Right atrium auricular region (tissue), 2 donors: ENCODE measurements at places on chromosomes 12 and 14. TPM values are rescaled to one million over a fixed set of nuclear protein-coding genes. Genes with fewer than 3 reads are reported as not detected.

The ALDH1L2 gene
- 2.5 TPM for total RNA-seq

- DNase-seq: no peak
These were observed 8.0 kb downstream of the CSRNP2 start for GRCh38 chr12:51075390-51075789.

The TAS2R46 gene
- total RNA-seq: 0.67 TPM

The OR8S1 gene
- not detected for total RNA-seq

The PAPLN gene
- total RNA-seq: 6.7 TPM

DNA sequence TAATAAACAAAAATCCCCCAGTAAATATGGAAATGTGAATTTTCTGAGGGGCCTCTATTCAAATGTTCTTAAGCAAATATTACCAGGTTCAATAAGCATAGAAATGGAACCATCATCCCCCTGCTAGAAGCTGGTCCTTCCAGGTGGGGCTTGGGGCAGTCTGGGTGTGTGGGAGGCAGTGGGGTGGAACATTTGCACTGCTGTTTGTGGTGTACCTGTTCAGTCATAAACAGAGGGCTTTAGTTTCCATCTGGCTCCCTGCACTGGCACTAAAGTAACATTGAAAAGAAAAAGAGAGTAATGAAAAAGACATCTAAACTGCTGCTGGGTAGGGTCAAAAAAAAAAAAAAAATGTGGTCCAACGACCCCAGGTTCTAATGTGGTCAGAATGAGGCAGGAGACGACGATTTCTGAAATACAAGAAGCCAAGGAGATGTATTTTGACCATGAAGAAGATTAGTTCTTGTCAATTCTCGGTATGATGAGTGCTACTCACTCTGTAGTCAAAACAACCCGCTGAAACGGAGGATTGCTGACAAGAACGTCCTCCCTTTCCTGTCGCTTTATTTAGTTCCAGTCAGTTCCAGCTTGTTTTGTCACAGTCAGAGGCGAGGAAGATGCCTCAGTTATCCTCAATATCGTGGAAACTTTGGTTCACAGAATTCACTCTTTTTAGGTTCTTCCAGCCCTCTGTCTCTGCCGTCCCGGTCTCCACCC lies 44.2 kb upstream of the MANSC4 start:
- DNase-seq: no peak

DNA sequence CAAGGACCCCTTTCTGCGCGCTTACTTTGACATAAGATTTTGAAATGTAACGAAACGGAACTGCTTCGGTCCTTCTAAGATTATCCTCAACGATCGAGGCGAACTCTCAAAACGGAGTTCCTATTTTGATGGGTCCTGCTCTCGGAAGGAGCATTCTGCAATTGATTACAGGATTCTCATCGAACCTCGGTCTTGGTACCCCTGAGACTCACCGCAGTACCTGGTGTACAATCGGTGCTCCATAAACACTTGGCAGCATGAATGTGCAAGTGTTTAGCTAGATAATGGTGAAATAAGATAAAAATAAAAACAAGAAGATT lies 530 bp upstream of the NEMF start:
- DNase-seq: no peak

The PPP2R5E gene
- 18.7 TPM for total RNA-seq

DNA sequence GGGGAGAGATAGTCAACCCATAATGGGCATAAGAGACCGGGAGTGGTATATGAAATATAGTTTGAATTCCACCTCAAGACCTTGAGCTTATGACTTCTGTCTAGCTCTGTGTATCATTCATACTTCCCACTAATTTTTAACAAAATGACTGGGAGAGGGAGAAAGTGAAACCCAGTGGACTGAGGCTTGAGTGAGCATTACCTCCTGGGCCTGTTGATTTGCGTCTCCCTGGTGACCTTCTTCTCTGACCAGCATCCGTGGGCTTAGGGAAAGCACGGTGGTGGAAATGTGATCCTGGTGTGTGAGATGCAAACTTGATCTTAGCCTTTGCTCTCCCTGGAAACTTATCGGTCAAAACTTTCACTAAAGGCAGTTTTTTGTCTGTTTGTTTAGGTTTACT lies 207.9 kb upstream of the BCL2L14 start:
- no peak for DNase-seq

DNA sequence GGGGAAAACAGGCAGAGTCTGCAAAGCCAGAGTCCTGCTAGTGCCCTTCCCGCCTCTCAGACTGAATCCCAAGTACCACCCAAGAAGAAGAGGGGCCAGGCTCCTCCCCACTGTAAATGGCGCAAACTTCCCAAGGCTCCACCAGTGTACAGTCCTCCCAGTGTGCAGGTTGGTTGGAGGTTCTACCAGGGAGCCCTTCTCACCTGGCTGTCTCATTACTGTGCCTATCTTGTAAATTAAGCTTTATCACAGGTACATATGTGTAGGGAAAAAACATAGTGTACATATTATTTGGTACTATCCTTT lies 189.7 kb downstream of the FSCB start:
- no peak for DNase-seq

DNA sequence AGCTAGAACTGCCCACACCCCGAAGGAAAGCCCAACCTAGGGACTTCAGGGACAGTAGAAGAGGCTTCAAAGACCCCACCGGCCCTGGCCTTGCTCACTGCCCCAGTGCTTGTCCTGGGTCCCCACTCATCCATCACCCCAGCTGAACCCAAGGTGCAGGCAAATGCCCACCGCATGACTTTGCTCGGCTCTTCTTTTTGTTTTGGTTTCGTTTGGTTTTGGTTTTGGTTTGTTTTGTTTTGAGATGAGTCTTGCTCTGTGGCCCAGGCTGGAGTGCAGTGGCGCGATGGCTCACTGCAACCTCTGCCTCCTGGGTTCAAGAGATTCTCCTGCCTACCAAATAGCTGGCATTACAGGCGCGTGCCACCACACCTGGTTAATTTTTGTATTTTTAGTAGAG lies 9.0 kb downstream of the CCDC85C start:
- no peak for DNase-seq

The LAG3 gene
- total RNA-seq: 0.47 TPM

DNA sequence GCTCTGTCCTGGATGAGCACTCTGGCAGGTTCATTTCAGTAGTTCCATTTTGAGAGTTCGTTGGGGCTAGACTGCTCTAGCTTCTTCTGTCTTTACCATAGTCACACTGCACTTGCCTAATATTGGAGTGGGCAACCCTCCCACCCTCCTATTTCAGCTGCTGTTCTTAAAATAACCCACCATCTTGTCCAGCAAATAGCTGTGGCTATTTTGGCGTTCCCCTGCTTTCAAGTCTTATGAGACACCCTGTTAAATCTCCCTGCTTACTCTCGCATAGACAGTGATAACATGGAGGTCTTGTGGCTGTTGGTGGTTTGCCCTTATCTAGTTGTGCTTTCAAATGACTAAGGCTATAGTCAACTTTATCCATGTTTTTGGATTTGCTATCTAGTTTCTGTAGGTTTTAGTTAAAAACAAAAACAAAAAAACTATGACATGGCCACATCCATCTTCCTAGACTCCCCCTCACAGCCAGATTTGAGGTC lies 65.5 kb downstream of the LRP6 start:
- DNase-seq: no peak

DNA sequence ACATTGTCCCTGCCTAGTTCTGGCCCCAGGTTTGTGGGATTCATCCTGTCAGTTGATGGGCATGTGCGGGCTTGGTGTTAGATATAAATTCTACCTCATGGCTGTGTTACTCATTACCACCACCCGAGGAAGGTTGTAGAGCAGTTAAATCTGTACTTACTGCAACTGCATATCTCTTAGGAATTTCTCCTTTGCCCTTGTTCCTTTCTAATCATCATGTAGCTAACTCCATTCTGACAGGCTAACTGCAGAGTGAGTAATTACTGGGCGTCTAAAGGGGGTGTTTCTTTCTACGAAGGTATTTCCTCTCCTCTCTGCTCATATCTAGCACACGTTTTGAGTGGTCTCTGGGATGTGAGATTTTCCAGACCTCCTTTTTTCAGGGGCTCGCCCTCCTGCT lies 1076.7 kb downstream of the TMTC2 start:
- no peak for DNase-seq

- no peak for DNase-seq
These were observed 1.1 kb downstream of the PPP1R1A start for GRCh38 chr12:54587315-54587873.

GRCh38 chr14:99899578-99900178 lies 106.5 kb downstream of the EML1 start:
- no peak for DNase-seq

The MORN3 gene
- total RNA-seq: 0.35 TPM

The SPX gene
- total RNA-seq: 5.6 TPM

DNA sequence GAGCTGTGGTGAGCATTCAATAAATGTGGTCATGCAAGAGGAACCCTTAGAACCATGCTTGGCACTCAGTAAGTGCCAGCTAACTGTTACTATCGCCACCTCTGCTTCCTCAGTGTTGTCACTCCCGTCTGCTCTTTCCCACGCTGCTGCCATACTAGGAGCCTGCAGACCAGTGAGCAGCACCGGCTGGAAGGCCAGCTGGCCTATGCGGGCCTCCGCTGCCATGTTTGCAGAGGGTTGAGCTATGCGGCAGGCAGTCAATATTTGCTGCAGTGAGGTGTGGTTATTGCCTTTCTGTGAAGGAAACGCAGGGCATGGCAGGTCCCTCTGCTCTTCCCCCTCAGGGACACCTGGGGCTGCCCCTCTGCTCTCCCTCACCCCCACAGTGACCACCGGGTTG lies 13.0 kb downstream of the KMT5A start:
- DNase-seq: no peak

The ADAM20 gene
- total RNA-seq: 0.43 TPM

The CMA1 gene
- total RNA-seq: not detected

- DNase-seq: no peak
These were observed 62.2 kb downstream of the KDM2B start for GRCh38 chr12:121518656-121519055.

The NANOG gene
- total RNA-seq: not detected

GRCh38 chr12:100474617-100475016 lies 951 bp downstream of the NR1H4 start:
- DNase-seq: no peak

- no peak for DNase-seq
These were observed 1.3 kb downstream of the TRAF3 start for GRCh38 chr14:102778338-102779083.

The SERPINA12 gene
- total RNA-seq: not detected

DNA sequence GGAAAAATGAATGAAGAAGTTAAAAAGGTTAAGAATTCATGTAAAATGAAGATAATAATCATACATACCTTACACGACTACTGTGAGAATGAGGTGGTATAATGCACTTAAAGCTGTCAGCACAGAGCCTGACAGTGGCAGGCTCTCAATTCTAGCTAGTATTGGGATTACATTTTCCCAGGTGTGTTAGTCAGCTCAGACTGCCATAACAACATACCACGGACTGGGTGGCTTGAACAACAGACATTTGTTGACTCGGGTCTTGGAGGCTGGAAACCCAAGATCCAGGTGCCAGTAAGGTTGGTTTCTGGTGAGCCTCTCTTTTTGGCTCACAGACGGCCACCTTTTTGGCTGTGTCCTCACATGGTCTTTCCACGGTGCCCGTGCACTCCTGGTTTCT lies 167.8 kb downstream of the CHST11 start:
- DNase-seq: no peak

DNA sequence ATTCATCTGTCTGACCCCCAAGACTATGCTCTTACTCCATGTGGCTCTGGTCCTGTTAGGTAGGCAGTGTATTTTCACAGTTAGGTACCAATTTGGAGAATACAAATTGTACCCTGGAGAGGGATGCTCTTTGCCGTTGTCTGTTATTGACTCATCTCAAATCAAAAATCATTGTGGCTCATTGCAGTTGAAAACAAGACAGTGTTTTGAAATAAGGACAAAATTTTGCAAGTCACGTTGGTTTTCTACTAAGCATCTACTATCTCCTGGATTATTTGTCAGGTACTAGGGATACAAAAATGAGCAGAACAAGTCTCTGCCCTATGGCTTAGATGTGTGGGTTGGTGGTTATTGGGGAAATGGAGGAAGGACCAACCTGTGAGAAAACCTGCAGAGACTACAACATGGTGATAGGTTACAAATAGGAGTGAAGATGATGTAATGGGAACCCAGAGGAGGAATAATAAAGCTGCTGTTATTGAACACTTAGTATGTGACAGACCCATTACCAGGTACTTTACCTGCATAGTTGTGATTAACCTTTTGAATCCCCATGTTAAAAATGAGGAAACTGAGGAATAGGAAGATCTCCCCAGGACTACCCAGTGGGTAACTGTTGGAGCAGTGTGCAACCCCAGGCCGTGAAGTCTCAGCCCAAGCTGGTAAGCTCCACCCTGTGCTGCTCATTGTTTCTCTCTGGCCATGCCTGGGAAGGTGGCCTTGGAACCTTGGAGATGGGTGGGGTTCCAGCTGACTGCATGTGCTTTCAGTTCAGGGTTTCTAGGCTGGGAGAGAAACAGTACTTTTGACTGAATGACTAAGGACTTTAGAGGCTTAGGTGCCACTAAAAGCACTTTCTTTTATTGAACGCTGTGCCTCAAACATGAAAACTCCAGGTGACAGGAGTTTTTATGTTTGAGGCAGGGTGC lies 72.9 kb upstream of the SRSF5 start:
- no peak for DNase-seq

The KCNH3 gene
- 0.19 TPM for total RNA-seq
